ENCODE measurements at places on chromosomes 11 and 22.
A peak's percentile ranks its signal among the peaks of the same experiment; 100 is the strongest.

DNA sequence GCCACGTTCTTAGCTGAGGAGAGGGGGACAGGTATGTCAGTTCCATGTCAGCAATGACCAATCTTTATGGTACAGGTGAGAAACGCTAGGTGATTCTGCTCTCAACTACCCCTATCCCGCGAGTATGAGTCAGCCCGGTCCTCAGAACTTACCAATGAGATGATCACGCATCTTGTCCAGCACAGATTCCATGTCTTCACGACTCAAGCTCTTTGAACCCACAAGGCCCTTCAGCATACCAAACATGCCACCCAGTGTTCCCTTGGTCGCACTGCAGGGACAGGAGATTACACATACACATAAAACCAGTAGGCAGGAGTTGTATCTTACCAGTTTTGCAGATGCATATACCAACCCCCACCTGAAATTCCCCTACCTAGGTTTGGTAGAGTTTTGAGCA is 2.9 kb downstream of the SRPRA start:
- DNase-seq = no peak

- peak; percentile 56 for DNase-seq
Measured at GRCh38 chr22:38262051-38262795, 10.6 kb downstream of the TMEM184B start.

DNA sequence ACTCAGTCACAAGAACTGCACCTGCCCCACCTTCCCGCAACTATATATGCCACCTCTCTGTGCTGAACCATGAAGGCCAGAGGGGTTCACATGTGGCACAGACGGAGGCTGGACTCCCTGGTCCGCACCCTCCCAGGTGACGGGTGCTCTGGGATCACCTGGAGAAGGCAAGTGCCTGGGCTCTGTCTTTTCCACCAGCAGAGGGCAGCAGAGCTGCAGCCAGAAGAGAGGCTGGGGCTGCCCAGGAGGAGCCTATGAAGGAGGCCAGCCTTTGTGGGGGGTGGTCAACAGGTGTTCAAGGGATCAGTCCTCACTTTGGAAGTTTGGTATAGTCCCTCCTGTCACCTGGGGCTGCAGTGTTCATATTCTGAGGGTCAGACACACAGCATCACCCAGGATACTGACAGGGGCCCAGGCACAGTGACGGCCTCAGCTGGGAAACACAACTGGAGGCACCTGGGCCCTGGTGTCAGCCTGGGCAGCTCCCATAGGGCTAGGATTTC is 39.2 kb upstream of the IGLL5 start:
- no peak for DNase-seq

GRCh38 chr22:37089434-37089833 is 20.1 kb downstream of the TMPRSS6 start:
- DNase-seq = no peak

DNA sequence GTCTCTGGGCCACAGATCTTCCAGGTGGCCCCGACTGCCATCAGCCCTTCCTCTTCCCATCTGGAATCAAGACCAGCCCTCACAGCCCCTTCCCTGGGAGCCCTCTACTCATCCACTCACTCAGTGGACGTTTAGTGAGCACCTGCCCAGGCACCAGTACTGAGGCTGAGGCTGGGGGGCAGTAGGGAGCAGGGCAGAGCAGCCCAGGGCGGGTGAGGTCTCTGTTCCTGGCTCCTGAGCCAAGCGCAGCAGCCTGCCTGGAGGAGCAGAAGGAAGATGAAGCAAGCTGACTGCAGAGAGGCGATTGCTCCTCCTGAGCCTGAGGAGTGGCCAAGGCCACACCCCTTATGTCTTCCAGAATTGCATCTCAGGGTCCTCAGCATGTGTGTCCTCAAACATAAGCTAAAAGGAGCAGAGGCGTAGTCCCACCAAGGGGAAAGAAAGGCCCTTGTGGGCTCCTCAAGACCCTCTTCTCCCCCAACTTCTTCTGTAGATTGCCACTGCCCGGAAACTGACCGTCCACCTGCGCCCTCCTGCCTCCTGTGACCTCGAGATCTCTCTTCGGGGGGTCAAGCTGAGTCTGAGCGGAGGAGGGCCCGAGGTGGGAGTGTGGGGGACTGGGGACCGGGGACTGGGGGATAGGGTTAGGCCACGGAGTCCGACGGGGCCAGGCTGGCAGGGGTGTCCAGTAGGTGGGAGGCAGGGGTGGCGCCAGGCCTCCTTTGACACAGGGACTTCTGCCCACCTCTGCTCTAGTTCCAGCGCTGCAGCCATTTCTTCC is 5.8 kb downstream of the MAPK8IP2 start:
- DNase-seq = no peak

- peak; percentile 8 for DNase-seq
Measured at GRCh38 chr11:44286268-44286880, 23.6 kb downstream of the ALX4 start.

DNA sequence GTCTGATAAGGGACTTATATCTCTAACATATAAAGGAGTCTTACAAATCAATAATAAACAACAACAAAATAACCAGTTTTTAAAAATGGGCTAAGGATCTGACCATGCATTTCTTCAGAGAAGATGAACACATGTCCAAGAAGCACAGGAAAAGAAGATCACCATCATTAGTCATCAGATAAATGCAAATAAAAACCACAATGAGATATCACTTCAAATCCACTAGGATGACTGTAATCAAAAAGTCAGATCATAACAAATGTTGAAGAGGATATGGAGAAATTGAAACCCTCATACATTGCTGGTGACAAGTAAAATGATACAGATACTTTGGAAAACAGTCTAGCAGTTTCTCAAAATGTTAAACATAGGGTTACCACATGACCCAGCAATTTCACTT is 61.2 kb upstream of the MYOD1 start:
- no peak for DNase-seq

GRCh38 chr11:47848700-47849155 is 578 bp upstream of the NUP160 start:
- DNase-seq = no peak

GRCh38 chr11:5286901-5287300 is 14.8 kb downstream of the OR51B4 start:
- DNase-seq = no peak

DNA sequence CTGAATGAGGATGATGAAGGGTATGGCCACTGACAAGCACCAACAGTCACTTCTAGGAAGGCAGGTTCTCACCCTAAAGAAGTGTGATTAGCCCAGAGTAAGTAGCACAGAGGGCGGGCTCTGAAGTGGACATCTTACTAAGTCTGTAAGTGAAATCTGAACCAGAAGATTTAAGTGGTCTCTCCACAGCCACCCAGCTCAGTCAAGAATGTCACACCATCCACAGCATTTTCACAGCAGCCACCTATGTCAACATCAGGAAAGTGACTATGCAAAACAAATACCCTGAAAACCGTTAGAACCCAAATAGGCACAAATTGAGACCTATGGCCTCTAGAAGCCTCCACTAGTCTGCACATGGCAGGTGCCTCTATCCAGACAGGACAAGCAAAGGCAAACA is 23.0 kb upstream of the STK33 start:
- DNase-seq = no peak

All from nucleus accumbens (tissue), 56 donors.